ENCODE measurements at places on chromosomes 2 and 18.

GRCh38 chr18:70166668-70167067, 38.8 kb downstream of the RTTN start:
- DNase-seq, result no peak

- DNase-seq, result no peak
Observed at GRCh38 chr2:156933645-156934225, 323.8 kb upstream of the GALNT5 start.

DNA sequence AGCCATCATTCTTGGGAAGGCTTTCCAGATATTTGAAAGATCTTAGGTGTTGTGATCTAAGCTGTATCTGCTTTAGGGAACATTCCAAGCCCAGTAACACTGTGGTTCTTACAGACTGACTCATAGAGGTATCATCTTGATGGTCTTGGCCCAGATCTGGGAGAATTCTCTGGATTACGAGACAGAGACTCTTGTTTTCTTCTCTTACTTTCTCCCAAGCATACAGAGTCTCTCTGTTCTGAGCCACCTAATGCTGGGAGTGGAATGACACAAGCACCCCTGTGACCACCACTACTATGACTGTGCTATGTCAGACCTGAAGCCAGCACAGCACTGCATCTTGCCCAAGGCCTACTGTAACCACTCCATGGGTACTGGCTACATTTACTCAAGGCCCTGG, 81.0 kb upstream of the EPAS1 start:
- no peak for DNase-seq

DNA sequence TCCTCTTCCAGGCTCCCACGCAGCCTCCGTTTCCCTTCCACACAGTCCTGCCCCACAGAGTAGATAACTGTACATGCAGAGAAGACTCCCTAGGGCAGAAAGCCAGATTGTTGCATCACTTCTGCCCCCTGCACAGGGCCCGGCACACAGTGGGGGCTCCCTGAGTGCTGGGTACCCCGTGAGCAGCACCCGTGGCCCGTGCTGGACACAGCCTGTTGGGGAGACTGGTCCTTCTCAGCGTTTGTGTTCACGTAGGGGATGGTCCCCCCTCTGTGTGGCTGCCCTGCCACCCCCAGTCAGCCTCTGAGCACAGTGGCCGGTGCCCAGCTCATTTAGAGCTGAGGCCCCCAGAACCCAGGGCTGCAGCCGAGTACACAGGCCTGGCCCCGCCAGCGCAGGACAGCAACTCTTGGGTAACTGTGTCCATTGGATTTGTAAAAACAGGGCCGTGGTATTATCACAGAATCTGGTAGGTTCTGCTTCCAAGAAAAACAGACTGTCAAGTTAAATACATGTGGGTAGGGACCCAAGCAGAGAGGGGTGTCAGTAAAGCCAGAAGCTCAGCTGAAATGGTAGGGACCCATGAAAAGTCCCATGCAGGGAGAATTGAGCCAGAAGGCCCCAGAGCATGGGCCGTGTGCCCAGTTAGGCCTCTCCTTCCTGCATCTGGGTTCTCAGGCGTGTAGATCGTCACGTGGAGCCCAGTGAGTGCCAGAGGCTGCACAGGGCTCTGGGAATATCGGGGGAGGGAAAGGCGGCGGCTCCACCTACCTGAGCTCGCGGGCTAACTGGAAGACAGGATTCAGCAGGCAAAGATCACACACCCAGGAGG, 257.3 kb downstream of the ATAD2B start:
- no peak for DNase-seq

GRCh38 chr2:221642447-221642846, 70.3 kb upstream of the EPHA4 start:
- DNase-seq, result no peak

DNA sequence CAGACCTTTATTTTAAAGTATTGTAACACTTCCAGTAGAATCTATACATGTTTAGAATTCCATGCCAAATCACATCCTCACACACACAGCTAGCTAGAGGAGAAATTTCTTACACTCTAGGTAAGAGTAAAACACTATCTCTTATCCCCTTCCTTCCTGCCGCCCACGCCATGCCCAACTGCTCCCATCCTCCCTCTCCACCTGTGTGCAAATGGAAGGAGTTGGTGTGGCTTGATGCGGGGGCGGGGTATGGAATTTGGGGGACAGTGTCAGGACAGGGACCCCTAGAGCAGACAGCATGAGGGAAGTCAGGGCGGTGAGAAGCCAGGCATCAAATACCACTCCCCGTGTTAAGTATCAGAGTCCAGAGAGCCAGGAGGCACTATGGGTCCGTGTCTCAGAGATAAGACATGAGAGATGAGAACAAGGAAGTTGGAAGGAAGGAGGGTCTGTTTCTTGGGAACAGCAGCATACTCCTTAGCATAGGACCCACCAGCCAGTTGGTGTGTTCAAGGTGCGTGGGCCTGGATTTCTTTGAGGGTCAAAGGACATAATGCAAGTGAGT, 48.6 kb upstream of the NOSTRIN start:
- DNase-seq, result no peak

DNA sequence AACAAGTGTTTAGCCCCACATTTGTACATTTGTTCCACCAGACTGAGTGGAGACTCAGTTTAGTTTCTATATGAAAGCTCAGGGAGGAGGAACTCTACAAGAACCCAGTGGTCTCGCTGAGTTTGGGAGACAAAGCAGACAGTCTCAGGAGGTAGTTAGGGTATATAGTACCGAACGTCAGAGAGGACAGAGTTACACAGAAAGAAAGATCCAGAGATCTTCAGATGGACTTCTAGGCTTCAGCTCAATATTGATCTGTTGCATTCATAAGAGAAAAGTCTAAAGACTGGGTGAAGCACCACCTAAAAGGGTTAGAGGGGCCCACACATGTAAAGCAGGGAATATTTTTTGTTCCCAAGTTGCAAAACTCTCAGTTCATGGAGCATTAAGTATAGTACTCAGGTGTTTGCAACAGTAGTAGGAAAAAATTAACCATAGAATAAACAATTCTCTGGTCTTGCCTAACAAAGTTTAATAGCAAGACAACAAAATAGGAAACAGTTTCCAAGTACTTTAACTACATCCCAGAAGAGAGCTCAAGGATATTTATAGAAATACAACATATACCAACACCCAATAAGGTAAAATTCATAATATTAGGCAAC, 4.2 kb downstream of the TFPI start:
- no peak for DNase-seq

DNA sequence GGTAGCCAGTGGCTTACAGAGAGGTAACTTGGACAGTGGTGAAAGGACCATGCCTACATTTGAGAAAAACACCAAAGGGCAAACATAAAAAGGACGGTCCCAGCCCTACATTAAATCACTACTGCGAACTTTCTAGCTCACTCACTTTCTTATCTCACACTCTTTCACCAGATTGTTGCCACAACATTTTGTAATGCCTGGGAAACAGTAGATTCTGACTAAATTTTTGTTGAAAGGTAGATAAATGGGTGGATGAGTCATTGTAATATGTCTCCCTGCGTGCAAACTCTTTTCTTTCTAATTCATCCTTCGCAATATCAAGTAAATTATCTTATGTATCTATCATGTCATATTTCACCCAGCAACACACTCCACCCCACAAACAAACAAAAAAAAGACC, 192.2 kb downstream of the IRS1 start:
- no peak for DNase-seq

- no peak for DNase-seq
Observed at GRCh38 chr18:23093772-23094171, 41.5 kb upstream of the CABLES1 start.

GRCh38 chr18:3115447-3116030, 102.6 kb upstream of the LPIN2 start:
- no peak for DNase-seq

DNA sequence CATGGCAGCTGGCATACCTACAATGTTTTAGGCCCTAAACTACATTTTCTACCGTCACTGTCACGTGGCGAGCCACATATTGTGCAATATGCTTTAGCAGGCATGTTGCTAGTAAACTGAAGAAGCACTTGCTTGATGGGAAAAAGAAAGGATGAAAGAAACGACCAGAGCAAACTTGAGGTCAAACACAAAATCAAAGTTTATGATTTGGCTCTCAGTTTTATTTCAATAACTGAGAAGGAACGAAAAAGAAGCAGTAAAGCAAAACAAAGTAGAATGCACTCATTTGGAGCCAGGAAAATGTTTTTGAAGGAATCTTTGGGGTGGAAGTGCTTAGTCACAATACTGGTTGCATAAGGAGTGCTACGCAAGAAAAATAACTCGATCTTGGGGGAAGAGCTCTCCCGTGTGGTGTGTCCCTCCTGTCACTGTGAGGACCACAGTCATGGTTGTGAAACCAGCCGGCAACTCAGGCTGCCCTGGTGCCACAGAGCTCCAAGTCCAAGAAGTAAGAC, 349.8 kb downstream of the RBM43 start:
- DNase-seq, result no peak

- no peak for DNase-seq
Observed at GRCh38 chr2:55707751-55708150, 14.1 kb upstream of the PNPT1 start.

DNA sequence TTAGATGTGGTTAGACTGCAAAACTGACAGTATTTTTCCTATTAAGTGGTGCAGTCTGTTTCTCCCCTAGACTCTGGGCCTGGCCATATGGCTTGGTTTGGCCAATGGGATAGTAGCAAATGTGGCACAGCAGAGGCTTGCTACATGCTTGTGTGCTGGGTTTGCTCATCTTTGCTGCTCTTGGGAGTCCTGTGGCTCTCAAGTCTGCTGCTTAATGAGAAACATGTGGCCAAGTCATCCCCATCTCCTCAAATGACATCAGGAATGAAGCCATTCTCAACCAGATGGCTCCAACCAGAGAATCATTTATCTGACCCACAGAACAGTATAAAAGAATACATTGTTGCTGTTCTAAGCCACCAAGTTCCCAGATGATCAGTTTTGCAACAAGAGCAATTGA, 57.1 kb upstream of the PAX3 start:
- DNase-seq, result no peak

GRCh38 chr2:40087434-40087833, 308.4 kb upstream of the THUMPD2 start:
- DNase-seq, result no peak

DNA sequence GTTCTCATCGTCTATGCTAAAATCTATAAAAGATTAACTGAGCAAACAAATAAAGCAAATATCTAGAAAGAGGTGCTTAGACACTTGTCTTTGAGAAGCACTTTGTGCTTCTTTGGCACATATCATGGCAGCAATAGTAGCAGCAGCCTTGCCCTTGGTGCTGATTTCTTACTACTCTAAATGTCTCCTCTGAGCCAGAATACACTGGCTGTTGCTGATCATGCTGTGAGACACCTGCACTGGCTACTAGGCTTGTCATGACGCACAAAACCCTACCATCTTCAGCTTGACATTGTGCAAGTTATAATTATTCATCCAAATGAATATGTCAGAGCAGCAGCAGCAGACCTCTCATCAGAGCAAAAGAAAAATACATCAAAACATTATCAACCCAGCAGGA, 46.7 kb downstream of the FANCL start:
- no peak for DNase-seq

DNA sequence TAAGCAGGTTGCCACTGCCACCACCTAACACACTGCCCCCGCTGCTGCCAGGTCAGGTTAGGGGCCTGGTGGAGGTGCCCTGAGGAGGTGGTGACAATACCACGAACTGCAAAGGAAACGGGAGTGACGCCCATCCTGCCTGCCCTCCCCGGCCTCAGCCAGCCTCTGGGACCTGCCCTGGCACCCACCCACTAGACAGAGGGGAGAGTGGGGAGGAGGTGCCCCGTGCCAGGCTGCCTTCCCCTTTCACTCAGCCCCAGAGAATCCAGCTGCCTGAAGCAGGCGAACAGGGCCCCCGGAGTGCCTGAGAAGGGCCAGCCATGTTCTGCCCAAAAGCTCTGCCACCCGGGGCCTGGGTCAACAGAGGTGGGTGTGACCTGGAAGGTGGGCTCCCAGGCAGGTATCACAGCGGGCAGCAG, 44.5 kb upstream of the FOSL2 start:
- no peak for DNase-seq

GRCh38 chr2:64644458-64645382, 9.0 kb downstream of the SERTAD2 start:
- DNase-seq, result peak; percentile 73

- DNase-seq, result no peak
Observed at GRCh38 chr2:187422282-187422681, 25.8 kb downstream of the CALCRL start.

DNA sequence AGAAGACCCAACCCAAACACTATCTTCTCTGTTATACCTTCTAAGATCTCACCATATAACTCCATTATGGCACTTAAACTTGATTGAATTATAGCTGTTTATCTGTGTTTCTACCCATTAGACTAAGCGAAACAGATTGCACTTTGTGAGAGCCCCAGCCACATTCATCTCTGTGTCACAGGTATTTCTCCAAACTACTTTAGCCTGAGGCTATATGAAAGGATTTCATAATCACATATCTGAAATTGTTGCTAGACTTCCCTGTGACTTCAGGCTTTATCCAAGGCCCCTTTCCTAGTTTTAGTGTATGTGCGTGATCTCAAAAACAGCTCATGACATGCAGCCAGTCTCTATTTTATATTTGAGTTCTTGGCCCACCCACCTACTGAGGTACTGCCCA, 745.0 kb upstream of the ACVR2A start:
- no peak for DNase-seq

DNA sequence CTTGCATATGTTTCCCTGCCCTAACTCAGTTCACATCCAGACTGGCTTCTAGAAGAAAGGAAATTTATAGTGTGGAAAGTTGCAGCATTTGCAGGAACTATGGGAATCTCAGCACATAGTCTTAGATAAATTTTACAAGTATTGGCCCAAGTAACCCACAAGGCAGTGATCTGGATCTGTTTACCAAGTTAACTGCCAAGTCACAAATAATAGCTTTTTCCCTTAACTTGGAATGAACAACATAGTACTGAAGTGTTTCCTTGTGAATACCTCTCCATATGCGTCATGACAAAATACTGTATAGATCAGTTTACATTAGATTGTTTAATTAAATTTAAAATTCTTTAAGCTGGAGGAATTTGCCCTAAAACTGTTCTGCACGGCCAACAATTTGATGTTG, 255.8 kb upstream of the EPAS1 start:
- DNase-seq, result no peak

GRCh38 chr2:120860579-120860922, 124.9 kb downstream of the GLI2 start:
- no peak for DNase-seq

- DNase-seq, result no peak
Observed at GRCh38 chr2:141522702-141523101, 608.1 kb downstream of the LRP1B start.

- DNase-seq, result no peak
Observed at GRCh38 chr18:61921621-61922235, 28.9 kb upstream of the RNF152 start.

Measured in mesothelial cell of epicardium (in vitro differentiated cells).